ENCODE measurements at places on chromosomes 1 and 21.

GRCh38 chr1:182786223-182786994 lies 3.2 kb upstream of the NPL start:
- no peak for DNase-seq

- no peak for DNase-seq
Observed at GRCh38 chr1:20891091-20891490, 104.0 kb upstream of the HP1BP3 start.

DNA sequence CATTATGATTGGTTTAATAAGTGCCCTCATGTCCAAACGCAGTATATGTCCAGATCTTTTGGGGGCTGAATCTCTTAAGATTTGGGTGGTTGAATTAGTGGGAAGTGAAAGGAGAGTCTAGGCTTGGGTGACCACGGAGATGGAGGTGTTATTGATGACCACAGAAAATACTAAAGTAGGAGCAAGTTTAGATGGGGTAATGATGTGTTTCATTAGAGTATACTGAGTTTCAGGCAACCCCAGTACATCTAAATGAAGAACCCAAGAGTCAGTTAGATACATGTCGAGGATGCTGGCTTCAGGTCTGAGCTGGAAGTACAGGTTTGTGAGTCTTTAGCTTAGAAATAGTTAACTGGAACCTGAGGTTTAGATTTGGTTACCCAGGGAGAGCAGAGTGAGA lies 6.5 kb upstream of the ZZZ3 start:
- DNase-seq: no peak

GRCh38 chr1:39898648-39899603 lies 2.8 kb downstream of the MYCL start:
- DNase-seq: peak; percentile 52

DNA sequence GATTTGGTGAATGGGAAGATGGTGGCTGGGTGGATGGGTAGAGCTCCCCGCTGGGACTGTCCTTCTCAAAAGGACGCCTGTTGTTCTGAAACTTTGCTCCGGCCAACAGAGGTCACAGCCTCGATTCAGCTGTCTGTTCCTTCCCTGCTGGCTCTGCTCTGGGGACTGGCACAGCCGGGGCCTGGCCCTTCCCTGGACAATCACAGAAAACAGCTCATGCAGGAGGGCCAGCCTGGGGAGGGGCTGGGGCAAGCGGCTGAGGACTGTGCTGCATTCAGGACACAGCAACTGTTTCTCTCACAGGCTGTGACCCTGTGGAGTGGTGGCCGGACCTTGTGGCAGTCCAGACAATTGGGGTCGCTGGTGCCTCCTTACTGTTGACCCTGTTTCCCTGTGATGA lies 110.7 kb upstream of the TMEM51 start:
- peak; percentile 91 for DNase-seq

- no peak for DNase-seq
Observed at GRCh38 chr1:117662667-117663066, 56.8 kb downstream of the TENT5C start.

GRCh38 chr1:162056043-162056442 lies 13.4 kb upstream of the NOS1AP start:
- DNase-seq: peak; percentile 44

DNA sequence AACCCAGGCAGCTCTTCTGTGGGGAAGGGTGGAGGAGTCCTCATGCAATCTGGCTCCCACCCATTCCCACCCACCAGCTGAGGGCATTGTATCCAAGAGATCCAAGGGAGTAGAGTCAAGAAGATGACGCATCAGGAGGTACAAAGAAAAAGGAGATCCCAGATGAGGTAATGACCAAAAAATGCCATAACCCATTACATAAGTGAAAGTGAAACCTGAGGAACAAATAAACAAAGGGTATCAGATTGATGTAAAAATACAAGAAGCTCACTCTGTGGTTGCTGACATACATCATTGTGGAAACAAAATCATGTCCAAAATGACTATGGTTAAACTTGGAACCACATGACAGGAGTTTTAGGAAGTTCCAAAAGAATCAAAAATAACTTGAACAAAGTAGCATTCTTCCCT lies 42.5 kb downstream of the CCN1 start:
- DNase-seq: no peak

GRCh38 chr1:60573726-60574409 lies 500.3 kb upstream of the C1orf87 start:
- DNase-seq: no peak

Measured in caudate nucleus (tissue), 63 donors.